CD4-positive, alpha-beta T cell treated with Interleukin-6 at 100 ng/mL for 8 hours (primary cell): ENCODE measurements at places on chromosomes 5 and 9.

GRCh38 chr5:166795756-166796155 lies 1495.7 kb upstream of the WWC1 start:
- no peak for DNase-seq

GRCh38 chr9:8633784-8634183 lies 834.2 kb upstream of the DMAC1 start:
- no peak for DNase-seq

DNA sequence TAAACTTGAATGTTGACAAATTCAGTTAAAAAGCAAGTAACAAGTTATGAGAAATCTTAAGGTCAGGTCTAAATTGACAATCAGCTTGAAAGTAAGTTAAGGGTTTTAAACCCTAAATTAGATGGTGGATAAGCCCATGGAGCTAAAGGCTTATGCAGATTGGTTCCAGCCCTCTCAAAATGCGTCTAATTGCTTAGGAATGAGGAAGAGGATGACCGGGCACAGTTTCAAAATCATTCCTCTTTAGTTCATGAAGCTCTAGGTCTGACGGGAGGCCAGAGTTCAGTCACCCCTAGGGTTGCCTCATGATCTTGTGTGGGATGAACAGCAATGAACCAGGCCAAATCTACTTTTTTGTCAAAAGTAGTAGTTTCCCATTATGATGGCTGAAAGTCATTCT lies 75.4 kb downstream of the SLC38A9 start:
- DNase-seq, result no peak

DNA sequence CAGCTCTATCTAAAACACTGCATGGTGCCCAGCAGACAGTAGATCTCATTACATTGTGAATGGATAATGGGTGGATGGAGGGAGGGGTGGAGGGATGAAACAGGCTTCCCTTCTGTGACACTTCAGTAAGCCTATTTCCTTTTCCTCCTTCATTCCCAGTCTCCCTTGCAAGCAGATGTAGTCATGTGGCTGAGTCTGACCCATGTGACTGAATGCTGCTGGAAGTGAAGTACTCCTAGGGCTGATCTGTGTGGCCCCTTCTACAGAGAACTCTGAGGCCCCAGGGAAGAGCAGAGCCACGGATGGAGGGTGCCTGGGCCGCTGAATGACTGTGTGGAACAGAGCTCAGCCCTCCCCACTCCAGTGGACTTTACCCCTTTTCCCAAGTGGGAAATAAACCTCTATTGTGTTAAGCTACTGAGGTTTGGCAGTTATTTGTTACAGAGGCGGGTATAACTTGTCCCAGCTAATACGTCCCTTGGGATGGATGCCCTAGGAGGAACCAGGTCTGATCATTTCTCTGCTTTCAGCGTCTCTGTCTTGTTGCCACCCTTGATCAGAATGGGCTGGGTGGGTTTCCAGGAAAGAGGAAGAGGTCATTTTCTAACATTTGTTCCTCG lies 176.1 kb upstream of the MVB12B start:
- DNase-seq, result no peak

GRCh38 chr5:50665091-50665490 lies 1.3 kb upstream of the PARP8 start:
- DNase-seq, result no peak

DNA sequence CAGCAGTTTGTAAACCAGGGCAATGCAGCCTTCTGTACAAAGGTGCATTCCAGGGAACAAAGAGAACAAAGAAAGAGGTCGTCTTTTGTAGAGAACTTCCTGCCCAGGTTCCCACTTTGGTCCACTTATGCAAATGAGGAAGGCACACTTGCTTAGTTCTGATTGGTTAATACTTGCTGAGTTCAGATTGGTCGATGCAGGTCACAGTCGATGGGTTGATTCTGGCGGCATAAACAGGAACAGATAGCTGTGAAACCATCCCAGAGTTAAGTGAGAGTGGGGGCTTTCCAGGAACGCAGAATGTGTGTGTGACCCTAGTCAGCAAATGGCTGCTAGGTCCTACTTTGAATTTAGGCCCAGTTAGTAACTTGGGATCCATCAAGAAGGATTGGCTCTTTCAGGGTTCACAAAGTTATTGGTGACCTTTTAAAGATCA lies 1.8 kb upstream of the ADAMTS13 start:
- no peak for DNase-seq

DNA sequence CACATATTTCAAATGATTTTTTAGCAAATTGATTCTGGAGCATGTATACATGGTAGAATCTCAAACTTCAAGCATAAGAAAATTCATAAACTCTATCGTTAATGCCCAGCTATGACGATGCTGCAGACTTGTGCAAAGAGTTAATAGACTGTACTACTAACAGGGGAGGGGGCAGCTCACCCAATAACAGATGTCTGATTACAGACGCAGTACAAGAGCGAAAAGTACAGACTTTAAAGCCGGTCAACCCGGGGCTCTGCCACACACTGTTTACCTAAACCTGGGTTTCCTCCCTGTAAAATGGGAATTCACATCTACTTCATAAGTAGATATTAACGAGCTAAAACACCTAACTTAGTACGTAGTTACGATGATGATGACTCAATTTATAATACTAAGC lies 651 bp downstream of the TRIM23 start:
- no peak for DNase-seq

DNA sequence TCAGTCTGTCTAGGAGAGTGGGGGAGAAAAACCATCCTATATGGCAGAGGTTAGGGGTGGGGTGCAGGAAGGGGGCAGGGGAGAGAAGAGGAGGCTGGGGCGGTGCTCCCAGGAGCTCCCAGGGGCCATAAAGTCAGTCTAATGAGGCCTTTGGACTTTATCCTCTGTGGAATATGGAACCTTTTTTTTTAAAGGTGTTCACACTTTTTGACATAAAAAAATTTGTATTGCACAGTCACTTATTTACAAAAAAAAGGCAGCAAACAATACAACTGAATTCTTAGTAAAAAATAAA lies 51.9 kb upstream of the SYNPO start:
- no peak for DNase-seq

DNA sequence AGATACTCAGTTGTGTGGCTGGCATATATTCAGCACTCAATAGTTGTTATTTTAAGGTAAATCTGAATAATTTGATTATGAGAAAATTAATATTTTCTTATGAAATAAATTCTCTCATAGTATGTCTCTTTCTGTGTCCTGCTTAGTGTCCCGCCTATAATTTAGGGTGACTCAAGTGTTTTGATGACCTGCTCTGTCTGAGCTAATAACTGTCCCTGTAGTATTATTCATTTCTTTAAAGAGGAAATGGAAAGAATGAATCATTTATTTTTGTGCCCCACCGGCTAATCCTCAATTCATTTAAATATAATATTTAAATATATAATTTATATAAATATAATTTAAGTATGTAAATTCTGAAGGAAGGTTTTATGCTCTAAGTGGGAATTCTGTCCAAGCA lies 4.1 kb downstream of the SLC1A1 start:
- DNase-seq, result no peak

GRCh38 chr5:3116366-3116765 lies 364.9 kb upstream of the IRX2 start:
- no peak for DNase-seq

- DNase-seq, result peak; percentile 3
Measured at GRCh38 chr5:122192497-122193496, 63.5 kb downstream of the ZNF474 start.

- no peak for DNase-seq
Measured at GRCh38 chr9:84419031-84419602, 78.6 kb upstream of the SLC28A3 start.

GRCh38 chr9:130026583-130027340 lies 16.2 kb downstream of the FNBP1 start:
- no peak for DNase-seq

- DNase-seq, result no peak
Measured at GRCh38 chr5:129216001-129216400, 121.5 kb downstream of the ISOC1 start.

DNA sequence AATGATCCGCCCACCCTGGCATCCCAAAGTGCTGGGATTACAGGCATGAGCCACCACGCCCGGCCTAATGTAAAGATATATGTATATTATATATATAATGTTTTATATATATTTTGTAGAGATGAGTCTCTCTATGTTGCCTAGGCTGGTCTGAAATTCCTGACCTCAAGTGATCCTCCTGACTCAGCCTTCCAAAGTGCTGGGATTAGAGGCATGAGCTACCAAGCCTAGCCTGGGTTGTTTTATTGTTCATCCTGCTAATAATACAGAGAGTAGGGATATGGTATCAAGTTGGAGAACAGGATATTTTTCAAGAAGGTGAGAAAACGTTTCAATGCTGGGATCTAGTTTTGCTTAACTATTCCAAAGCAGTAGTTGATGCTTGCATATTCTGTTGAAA lies 2.9 kb downstream of the SEC24A start:
- DNase-seq, result no peak
